ENCODE measurements at places on chromosomes 4 and X.

GRCh38 chr4:148430854-148431253 is 11.4 kb downstream of the NR3C2 start:
- DNase-seq = no peak

GRCh38 chr4:177177541-177178081 is 132.1 kb upstream of the NEIL3 start:
- DNase-seq = no peak

DNA sequence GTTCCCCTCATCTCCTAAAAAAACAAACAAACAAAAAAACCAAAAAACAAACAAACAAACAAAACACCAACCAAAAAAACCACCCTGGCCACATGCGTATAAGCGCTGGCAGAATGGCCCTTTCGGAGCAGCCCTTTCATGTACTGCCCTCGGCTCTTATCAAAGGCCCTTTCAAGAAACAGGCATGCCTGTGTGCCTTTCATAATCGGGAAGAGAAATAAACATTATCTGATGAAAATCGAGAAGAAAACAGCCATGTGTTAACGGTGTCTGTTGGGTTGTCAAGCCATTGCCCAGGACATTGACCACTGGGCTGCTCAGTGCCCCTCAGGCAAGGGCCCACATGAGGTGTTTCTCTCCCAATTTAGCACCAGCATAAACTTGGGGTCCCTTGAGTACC is 68.3 kb downstream of the PJA1 start:
- peak; percentile 55 for DNase-seq

- no peak for DNase-seq
Observed at GRCh38 chr4:153497988-153498967, 32.1 kb downstream of the TMEM131L start.

- DNase-seq = peak; percentile 6
Observed at GRCh38 chrX:84907324-84907968, 96.2 kb upstream of the APOOL start.

- DNase-seq = peak; percentile 29
Observed at GRCh38 chr4:14254252-14254651, 626.7 kb upstream of the BOD1L1 start.

- DNase-seq = no peak
Observed at GRCh38 chrX:66046612-66047235, 6.8 kb upstream of the VSIG4 start.

GRCh38 chr4:124804584-124804983 is 92.1 kb upstream of the ANKRD50 start:
- no peak for DNase-seq

DNA sequence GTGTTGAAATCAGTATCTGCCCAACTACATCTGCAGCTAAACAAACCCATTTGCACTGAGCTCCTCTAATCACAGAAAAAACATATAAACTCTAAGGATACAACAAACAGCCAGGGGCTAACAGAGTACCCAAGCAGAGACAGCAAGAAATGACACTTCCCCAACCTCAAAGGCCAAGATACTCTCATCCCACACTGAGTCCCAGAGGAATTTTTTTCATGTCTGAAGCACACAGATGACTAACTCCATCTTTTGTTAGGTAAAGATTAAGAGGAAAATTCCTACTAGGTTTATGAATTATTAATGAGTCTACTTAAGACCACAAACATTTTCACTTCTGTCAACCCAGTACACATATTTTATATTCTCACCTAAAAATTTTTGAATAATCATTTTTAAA is 31.6 kb downstream of the SEPSECS start:
- DNase-seq = no peak

DNA sequence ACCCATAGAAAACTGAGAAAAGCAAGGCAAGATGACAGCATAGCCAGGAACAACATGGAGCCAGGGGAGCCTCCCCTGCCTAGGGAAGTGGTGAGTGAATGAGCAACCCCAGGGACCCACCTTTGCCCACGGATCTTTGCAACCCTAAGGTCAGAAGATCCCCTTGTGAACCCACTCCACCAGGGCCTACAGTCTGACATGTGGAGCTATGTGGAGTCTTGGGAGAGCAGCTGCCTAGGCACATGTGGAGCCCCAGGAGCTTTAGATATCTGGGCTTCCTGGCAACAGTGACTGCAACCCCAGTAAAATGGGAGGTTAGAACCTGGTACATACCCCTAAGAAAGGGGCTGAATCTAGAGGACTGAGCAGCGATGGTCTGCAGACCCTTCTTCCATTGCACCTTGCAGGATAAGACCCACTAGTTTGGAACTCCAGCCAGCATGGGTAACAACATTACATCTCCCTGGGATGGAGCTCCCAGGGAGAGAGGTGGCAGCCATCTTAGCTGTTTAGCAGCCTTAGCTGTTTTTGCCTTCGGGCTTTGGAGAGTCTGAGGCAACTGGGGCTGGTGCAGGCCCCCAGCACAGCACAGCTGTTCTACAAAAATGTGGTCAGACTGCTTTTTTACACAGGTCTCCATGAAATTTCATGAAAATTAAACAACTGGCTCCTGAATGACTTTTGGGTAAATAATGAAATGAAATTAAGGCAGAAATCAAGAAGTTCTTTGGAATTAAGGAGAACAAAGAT is 104.7 kb upstream of the TRIM2 start:
- no peak for DNase-seq

DNA sequence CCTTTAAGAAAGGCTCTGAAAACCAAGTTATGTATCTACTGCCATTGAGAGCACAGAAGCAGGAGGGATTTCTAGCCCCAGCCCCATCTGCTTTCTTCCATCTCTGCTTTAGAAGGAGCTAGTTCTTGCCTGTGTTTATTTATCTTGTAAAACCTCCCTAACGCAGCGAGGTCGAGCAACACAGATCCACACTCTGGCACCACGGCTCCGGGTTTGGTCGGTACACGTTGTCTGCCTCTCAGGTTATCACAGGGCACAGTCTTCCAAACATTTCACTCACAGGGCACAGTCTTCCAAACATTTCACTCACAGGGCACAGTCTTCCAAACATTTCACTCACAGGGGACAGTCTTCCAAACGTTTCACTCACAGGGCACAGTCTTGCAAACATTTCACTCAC is 69.7 kb upstream of the TLR3 start:
- DNase-seq = no peak

GRCh38 chrX:154720067-154720466 is 30.8 kb downstream of the GAB3 start:
- no peak for DNase-seq

All from SW480 (cell line).